ENCODE measurements at places on chromosomes 1 and 21.

DNA sequence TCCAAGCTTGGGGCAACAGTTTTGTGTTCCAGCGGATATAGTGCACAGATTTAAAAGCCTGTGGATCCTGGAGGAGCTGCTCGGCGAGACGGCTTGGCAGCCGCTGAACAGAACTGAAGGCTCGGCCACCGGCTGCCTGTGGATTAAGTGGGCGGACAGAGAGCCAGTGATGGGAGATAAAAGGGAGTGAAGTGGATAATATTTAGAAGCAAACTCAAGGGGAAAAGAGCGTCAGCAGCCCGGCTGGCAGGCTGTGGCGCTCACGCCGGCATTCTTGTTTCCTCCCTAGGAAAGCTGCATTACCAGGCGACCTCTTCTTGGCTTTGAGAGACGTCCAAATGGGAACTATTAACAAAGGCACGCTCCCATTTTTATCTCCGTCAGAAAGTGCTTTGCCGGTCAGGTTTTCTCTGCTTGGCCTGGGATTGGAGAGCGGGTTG lies 10.4 kb downstream of the TRABD2B start:
- DNase-seq = no peak

DNA sequence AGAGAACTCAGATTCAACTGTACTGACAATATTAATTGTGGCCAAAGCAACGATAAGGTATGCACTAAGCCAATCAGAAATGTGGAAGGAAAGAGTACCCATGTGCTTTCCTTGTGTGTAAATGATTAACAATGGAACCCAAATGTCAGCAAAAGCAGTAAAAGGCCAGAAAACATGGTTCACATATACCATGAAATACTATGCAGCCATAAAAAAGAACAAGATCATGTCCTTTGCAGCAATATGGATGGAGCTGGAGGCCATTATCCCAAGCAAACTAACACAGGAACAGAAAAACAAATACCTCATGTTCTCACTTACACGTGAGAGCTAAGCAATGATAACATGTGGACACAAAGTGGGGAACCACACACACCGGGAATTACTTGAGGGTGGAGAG lies 78.5 kb downstream of the SUSD4 start:
- no peak for DNase-seq

- no peak for DNase-seq
Observed at GRCh38 chr1:98002288-98002687, 81.5 kb upstream of the DPYD start.

GRCh38 chr1:83606416-83606955 lies 392.4 kb downstream of the TTLL7 start:
- no peak for DNase-seq

DNA sequence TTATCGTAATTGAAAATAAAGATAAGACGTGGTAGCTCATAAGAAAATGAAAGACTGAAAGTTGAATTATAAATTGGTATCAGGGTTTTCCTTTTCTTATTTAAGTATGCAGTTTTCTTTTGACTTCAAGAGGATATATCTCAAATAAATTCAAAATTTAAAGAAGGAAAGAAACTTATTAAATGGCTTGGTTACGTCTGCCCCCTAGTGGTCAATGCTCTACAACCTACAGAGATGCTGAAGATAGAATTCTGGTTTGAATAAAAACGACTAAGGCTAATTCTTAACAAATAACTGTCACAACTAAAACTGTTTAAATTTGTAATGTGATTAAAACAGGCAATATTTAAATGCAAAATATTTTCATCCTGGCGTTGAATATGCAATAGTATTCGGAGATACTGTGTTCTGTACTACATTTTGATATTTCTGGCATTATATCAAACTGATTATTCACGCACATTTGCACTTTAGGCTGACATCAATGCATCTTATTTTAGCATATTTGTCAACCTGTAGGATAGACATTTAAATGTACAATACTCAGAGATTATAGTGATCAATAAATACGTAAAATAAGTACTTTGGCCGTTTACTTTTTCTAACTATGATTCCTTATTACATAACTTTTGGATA lies 26.8 kb downstream of the IFI44 start:
- DNase-seq = no peak

GRCh38 chr1:15325375-15326085 lies 78.5 kb downstream of the FHAD1 start:
- no peak for DNase-seq

- no peak for DNase-seq
Observed at GRCh38 chr21:34618941-34619340, 4.0 kb upstream of the RCAN1 start.

DNA sequence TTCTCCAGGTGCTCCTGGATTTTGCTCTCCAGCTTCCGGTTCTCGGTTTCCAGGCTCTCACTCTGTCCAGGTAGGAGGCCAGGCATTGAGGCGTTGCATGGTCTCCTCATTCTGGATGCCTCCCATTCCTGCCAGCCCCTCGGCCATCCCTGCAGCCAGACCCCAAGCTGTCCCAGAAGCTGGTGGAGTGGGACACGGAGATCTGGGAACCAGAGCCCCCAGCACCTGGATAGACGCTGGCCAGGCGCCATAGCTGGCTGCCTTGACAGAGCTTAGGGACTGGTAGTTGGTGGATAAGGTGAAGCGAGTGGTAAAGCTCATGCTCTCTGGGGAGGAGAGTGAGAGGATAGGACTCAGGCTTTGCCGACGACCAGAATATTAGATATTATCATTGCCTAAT lies 29.6 kb downstream of the RAP1A start:
- DNase-seq = no peak

GRCh38 chr1:51305371-51305823 lies 25.0 kb downstream of the TTC39A start:
- no peak for DNase-seq

GRCh38 chr1:34771573-34772371 lies 9.2 kb upstream of the GJB3 start:
- DNase-seq = no peak

GRCh38 chr1:166119471-166119965 lies 47.3 kb downstream of the FAM78B start:
- no peak for DNase-seq

DNA sequence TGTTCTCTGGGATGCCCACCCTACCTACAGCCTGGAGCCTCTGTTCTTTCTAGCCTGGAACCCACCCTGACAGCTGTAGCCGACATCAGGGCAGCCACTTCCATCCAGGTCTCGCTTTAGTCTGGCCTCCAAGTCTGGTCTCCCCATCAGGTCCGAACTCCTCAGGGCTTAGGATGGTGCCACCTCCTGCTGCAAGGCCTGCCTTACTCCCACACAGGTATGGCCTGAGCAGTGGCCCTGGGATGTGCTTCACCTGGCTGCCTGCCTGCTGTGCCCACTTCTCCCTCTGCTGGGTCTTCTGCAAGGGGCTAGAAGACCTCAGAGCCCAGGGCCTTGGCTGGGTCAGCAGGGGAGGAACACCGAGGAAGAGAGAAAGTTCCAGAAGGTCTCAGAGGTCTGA lies 35.7 kb upstream of the MAGOH start:
- no peak for DNase-seq
